WTC11 (cell line): ENCODE measurements at places on chromosomes 5 and 9. TPM values are rescaled to one million over a fixed set of nuclear protein-coding genes. Genes with fewer than 3 reads are reported as not detected.

FAM174A gene
- 6.4 to 8.8 TPM (median 6.9 TPM) in 3 replicates for total RNA-seq

DNA sequence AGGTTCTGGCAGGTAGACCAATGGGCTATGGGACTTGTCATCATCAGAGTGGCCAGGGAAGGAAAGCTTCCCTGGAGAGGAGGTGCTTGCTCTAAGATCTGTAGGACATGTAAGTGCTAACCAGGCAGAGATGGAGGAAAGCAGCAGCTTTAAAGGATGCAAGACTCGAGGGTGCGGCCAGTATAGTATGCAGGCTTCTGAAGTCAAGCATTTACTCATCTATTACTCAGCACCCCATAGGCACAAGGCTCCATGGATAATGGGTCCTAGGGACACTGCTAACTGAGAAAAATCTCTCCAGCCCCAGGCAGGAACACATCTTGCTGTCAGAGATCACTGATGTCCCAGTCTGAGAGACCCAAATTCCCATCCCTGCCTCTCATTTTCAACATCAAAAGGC lies 49.7 kb downstream of the WWC1 start:
- DNase-seq, result no peak

- DNase-seq, result no peak
Measured at GRCh38 chr5:124849774-124850173, 103.3 kb upstream of the ZNF608 start.

GRCh38 chr9:126724226-126724625 lies 80.6 kb upstream of the ZBTB43 start:
- no peak for DNase-seq

DNA sequence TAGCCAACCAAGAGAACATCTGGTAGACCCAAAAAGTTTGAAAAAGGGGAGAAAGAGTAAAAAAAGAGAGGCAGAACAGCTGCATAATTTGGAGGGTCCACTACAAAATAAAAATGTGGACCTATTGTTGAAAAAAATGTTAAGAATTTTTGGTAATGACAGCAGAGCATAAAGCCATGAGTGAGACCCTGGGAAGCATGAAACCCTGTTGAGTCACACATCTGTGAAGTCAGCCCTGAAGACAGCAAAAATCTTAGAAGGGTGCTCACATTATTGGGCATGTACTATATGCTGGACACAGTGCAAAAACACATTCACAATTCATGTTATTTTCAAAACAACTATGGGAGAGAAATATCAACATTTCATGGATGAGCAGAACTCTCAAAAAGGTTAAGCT lies 56.4 kb upstream of the LIFR start:
- no peak for DNase-seq

GRCh38 chr9:101648493-101648892 lies 53.7 kb upstream of the PPP3R2 start:
- no peak for DNase-seq

- no peak for DNase-seq
Measured at GRCh38 chr9:124843456-124844034, 9.7 kb upstream of the WDR38 start.

DNA sequence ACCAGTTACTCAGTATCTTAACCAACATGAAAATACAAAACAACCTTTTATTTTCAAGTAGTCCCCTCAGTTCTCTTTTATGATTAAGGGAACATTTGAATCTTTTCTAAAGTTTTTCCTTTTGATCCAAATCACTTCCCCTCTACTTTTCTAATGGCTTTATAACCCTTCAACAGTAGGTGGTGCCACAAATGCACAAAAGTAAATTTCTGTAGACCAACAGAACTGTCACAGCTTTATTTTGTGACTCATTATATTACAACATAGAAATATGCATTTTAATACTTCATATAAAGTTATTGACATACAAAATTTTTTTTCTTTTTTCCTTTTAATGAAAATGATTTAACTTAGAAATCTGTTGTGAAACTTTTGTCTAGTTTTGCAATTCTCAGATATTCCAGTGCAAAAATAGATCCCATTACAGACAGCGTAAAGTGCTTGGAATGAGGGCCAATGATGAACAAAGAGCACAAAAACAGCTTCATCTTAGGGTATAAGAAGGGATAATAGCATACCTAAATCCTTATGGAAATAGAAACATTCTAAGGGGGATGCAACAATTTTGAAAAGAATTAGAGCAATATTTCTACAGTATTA lies 17.0 kb downstream of the NIPSNAP3B start:
- no peak for DNase-seq

- DNase-seq, result no peak
Measured at GRCh38 chr5:40160435-40160834, 519.3 kb upstream of the PTGER4 start.
